Renal cortex interstitium (tissue), 15 donors: ENCODE measurements at places on chromosomes 2 and 18. TPM values are rescaled to one million over a fixed set of nuclear protein-coding genes. Genes with fewer than 3 reads are reported as not detected.

Gene AOX1
- polyA plus RNA-seq: 2.4 TPM

Gene FAM237A
- polyA plus RNA-seq: not detected

Gene NEU4
- 0.56 TPM for polyA plus RNA-seq

Gene HOXD9
- polyA plus RNA-seq: 74.3 TPM

Gene RAB27B
- 3.6 TPM for polyA plus RNA-seq

Gene MLPH
- polyA plus RNA-seq: 1.2 TPM

Gene MFF
- polyA plus RNA-seq: 142 TPM

Gene SLC5A7
- polyA plus RNA-seq: 0.54 TPM

Gene SCYGR4
- not detected for polyA plus RNA-seq

Gene PDE1A
- polyA plus RNA-seq: 25.3 TPM

Gene C2orf80
- 0.32 TPM for polyA plus RNA-seq

Gene SERPINB4
- not detected for polyA plus RNA-seq

Gene SEH1L
- polyA plus RNA-seq: 44.0 TPM

Gene DUSP11
- 36.4 TPM for polyA plus RNA-seq
